ENCODE measurements at places on chromosomes 4 and X.

GRCh38 chrX:44873415-44874276, 658 bp downstream of the KDM6A start:
- no peak for DNase-seq

- no peak for DNase-seq
These were observed 82.4 kb upstream of the MYOZ2 start for GRCh38 chr4:119053245-119053644.

DNA sequence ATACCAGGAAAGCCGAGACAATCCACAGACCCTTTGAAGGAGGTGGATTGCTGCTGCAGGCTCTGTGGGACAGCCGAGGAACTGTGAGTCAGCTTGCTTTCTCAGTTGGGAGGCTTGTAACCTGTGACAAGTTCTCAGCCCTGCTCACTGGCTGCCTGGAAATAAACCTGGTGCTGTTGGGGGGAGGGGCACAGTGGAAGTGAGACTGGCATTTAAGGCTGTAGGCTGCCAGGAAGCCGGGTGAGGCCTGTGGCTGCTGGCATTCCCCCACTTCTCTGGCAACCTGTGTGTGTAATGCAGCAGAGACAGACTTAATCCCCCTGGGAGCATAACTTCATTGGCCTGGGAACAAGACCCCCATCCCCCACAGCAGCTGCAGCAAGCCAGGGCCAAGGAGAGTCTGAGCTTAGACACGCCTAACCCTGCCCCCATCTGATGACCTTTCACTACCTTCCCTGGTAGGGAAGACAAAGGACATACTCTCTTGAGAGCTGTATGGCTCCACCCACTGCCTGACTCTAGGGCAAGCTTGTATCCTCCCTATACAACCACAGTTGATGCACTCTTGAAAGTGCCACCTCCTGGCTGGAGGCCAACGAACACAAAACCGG, 64.1 kb downstream of the ALPK1 start:
- peak; percentile 92 for DNase-seq

- DNase-seq = no peak
These were observed 71.1 kb upstream of the EFNB1 start for GRCh38 chrX:68757731-68758130.

GRCh38 chrX:12463052-12463451, 324.8 kb downstream of the FRMPD4 start:
- no peak for DNase-seq

DNA sequence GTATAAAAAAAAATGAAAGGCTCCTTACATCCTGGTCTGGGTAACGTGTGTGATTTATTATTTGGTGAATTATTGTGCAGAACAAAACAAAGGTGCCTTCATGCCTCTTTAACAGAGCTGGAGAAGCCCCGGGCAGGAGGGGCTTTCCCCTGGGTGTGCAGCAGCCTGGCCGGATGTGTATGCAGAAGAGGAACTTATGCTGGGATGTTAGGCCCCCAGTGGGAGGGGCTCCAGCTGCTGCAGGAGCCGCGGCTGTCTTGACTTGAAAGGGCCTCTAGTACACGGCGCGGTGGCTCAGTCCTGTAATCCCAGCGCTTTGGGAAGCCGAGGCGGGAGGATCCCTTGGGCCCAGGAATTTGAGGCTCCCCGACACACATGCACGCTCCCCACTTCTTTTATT, 16.0 kb downstream of the CCNQ start:
- DNase-seq = no peak

DNA sequence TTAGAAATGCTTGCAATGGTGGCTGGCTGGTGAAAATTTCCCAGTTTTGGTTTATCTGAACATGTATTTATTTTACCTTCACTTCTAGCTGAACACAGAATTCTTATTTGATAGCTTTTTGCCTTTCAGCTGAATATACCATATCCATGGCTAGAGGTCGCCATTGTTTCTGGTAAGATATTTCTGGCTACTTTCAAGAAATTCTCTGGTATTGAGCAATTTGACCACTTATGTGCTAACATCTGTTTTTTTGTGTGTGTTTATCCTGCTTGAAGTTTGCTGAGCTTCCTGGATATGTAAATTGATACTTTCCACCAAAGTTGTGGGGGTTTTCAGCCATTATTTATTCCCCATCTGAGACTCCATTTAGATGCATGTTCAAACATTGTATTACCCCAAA, 75.4 kb downstream of the FBXW7 start:
- DNase-seq = no peak

GRCh38 chrX:2320580-2321327, 180.0 kb downstream of the DHRSX start:
- no peak for DNase-seq

DNA sequence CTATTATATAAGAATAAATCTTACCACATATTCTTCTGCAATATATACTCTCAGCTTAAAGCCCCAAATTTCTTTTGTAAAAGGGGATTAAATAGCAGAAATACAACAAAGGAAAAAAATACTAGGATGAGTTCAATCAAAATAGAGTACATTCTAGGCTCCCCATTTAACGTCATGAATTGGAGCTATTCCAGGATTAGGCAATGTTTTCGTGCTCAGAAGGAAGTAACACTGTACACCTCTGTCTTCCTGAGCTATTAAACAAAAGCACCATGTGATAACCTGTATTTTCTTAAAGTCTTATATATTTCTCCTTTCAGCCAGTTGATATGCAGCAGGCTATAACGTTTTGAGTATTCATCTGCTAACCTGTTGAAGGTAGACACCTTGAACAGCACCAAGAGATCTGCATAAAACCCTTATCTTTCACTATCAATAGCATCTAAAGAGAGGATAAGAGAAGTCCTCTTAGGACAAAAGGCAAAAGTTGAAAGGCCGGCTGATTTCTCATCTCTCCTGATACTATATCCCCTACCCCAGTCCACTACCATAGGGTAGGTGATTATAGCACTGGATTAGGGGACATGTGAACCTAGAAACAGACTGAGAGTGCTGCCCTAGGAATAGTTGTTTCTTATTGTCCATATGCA, 31.5 kb downstream of the TEC start:
- DNase-seq = no peak

DNA sequence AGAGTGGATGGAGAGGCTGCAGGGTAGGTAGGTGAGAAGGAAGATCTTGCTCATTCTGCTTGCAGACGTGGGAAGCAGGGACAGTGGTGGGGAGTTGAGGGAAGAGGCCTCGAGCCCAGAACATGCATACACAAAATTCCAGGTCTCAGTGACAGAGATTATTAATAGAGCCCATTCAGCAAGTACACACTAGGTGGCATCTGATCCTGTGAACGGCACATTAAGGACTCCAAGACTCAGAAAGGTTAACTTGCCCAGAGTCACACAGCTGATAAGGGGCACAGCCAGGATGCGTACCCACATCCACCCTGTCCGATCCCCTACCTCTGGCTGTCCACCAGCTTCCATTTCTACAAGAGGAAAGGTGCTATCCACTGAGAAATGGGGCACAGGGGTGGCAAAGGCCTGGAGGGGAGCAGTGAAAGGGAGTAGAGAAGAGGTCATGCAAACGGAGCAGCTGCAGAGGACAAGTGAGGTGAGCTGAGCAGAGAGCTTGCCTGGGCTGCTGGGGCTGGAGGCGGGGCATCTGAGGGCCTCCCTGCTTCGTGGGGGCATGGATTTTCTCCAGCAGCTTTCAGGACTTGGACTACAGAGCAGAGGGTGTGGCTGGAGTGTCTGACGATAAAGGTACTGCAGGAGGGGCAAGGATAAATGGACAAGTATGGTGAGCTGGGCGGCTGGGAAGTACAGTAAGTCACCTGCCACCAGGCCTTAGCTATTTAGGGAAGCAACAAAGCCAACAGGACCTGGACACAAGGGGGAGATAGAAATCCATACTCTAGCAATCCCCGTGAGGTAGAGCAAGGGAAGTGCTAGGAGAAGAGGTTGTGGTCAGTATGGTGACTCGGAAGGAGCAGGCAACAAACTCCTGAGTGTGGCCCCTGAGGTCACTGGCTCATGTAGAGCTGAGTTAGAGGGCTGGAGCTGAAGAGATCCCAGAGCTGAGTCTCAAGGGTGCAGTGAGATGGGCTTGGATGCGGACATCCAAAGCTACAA, 11.2 kb downstream of the IDS start:
- no peak for DNase-seq

GRCh38 chrX:94942603-94943002, 1268.6 kb downstream of the FAM133A start:
- no peak for DNase-seq

- DNase-seq = no peak
These were observed 69.0 kb downstream of the ATOH1 start for GRCh38 chr4:93897559-93897958.

GRCh38 chrX:50106051-50106675, 94.6 kb downstream of the AKAP4 start:
- no peak for DNase-seq

- DNase-seq = no peak
These were observed 119.0 kb upstream of the PDLIM3 start for GRCh38 chr4:185654311-185654710.

GRCh38 chrX:137052643-137053235, 18.9 kb upstream of the GPR101 start:
- DNase-seq = peak; percentile 34

GRCh38 chrX:84219551-84219950, 31.6 kb upstream of the RPS6KA6 start:
- DNase-seq = no peak

DNA sequence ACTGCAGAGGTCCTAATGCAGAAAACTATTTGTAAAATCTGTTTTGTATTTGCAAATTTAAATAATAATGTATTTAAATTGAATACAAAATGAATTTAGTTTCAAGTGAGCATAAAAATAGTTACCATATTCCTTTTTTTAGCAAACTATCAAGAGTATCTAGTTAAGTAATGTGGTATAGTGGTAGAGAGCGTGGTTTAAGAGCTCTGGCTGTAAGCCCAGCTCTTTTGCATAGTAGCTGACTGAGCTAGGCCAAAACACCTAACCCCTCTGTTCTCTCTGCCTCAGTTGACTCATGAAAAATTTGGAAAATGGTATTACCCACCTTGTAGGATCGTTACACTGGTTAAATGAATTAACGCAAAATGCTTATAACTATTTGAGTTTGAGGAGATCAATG, 18.1 kb upstream of the ADAD1 start:
- no peak for DNase-seq

- DNase-seq = peak; percentile 33
These were observed 2.0 kb downstream of the PCDH19 start for GRCh38 chrX:100407784-100408712.

DNA sequence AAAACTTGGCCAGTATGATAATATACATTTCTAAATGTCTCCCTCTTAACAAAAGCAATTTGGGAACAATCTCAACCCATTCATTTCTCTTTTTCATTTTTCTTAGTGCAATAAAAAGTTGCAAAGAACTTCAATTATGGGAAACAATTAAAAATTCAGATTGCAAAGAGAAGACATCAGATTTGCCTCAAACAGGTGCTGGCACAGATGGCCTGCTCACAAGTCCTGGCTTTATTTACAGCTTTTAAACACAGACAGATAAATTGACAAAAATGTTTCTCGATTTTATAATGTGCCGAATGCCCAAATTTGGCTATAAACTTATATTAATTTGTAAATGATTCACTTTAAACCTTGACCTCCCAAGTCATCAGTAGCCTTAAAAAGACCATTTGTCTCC, 28.7 kb downstream of the SLC4A4 start:
- DNase-seq = no peak

DNA sequence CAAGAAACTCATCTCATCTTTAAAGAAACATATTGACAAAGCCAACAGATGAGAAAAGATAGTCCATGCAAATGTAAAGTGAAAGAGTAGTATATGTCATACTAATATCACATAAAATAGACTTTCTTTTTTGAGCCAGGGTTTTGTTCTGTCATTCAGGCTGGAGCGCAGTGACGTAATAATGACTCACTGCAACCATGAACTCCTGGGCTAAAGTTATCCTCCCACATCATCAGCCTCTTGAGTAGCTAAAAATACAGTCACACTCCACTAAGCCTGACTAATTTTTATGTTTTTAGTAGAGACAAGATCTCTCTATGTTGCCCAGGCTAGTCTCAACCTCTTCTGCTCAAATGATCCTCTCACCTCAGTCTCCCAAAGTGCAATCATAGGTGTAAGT, 51.8 kb upstream of the TRAM1L1 start:
- DNase-seq = no peak

DNA sequence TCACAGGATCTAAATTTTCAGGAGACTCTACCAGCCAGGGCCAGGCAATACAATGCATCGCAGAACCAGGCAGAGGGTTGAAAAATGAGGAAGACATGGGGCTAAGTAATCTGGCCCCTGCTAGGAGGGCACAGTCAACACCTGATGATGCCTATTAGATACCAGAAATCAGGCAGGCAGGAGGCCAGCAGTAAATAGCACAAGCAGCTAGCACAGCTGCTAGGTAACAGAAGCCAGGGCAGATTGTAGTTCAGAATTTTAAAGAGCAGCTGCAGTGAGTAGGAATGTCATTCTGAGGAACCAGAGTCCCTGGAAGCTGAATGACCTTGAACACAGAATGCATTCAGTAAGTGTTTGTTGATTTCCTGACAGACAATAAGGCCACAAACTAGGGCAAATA, 38.8 kb upstream of the TRPC5OS start:
- DNase-seq = no peak

GRCh38 chr4:26723216-26723615, 137.4 kb upstream of the STIM2 start:
- DNase-seq = no peak

DNA sequence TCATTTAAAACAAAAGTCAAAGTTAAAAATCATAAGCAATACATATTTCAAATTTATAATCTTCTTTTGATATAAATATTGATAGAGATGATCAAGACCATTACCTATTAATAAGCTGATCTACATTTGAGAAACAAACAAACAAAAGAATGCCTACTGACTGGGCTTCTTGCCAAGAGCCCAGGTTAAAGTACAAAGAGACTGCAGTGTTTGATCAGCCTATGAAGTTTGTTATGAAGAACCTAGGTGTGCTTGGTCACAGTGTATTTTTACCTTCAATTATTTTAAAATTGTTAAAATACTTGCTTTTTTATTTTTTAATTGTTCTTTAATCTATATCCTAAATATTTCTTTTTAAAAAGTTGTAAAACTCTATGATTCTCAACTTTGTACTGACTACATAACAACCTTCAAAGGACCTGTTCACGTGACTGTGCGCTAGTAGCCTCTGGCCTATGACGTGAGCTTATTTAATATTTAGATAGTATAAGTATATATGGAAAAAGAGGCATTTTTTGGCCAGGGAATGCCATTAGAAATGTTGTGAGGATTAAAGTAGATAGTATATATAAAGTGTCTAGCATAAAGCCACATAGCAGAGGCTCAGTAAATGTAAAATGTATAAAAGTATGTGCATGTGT, 11.4 kb upstream of the SLC39A8 start:
- no peak for DNase-seq

All from H9 (cell line).